ENCODE measurements at places on chromosomes 3 and 15.

- no peaks in the 10 kb centered on the region for H3K36me3 ChIP-seq
- H3K27ac ChIP-seq = no peak overlapping the region
- no peak for DNase-seq
- H3K4me1 ChIP-seq = no peaks in the 10 kb centered on the region
- no peak overlapping the region for H3K4me3 ChIP-seq
Observed at GRCh38 chr3:11509173-11510000, 134.3 kb downstream of the VGLL4 start.

DNA sequence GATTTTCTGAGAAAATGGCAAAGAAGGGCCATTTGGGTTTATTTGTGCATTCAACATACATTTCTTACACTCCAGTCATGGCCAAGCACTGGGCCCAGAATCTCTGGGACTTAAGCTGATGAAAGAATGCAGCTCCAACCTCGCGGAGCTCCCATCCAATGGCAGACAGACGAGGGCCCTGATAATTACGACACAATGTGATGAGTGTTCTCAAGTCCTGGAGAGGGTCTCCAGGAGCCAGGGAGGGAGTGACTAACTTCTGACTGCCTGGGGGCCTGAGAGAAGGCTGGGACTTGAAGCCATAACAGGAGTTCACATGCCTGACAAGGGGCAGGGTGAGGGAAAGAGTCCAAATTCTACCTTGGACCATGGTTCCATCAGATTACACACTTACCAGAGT lies 42.6 kb upstream of the BNC1 start:
- H3K27me3 ChIP-seq = no peaks in the 10 kb centered on the region
- no peaks in the 10 kb centered on the region for H3K36me3 ChIP-seq
- H3K27ac ChIP-seq = no peak overlapping the region
- no peaks in the 10 kb centered on the region for H3K4me1 ChIP-seq

DNA sequence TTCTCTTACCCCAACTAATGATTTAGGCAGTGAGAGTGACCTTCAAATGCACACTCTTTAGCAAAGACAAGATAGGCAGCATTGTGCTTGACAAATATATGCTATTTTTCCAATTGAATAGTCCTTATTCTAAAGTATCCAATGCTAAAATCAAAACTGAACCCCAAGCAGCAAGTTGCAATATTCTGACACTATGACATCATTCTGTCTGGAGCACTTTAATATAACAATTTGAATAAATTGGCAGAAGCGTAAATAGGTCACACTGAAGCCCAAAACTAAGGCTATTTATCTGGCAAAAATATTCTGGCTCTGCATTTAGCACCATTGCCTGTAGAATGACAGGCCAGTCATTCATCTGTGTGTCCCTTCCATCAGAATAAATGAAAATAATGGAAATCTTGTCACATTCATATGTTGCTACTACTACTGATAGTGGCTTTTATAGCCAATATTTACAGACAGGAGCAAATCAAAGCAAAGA lies 2.9 kb downstream of the CBLB start:
- H3K4me3 ChIP-seq = peak overlapping the region; percentile 22
- H3K27me3 ChIP-seq = no peaks in the 10 kb centered on the region
- no peak overlapping the region for H3K27ac ChIP-seq
- H3K36me3 ChIP-seq = no peaks in the 10 kb centered on the region
- DNase-seq = no peak
- H3K4me1 ChIP-seq = peaks cover 32% of the 10 kb centered on the region

- no peak overlapping the region for H3K4me3 ChIP-seq
- no peak overlapping the region for H3K27ac ChIP-seq
- H3K36me3 ChIP-seq = no peaks in the 10 kb centered on the region
- H3K4me1 ChIP-seq = no peaks in the 10 kb centered on the region
- no peaks in the 10 kb centered on the region for H3K27me3 ChIP-seq
Observed at GRCh38 chr3:147652651-147653366, 243.6 kb downstream of the ZIC1 start.

GRCh38 chr3:9600597-9600996 lies 47.0 kb upstream of the LHFPL4 start:
- no peak overlapping the region for H3K27ac ChIP-seq
- no peaks in the 10 kb centered on the region for H3K27me3 ChIP-seq
- H3K36me3 ChIP-seq = no peaks in the 10 kb centered on the region
- H3K4me1 ChIP-seq = no peaks in the 10 kb centered on the region
- no peak for DNase-seq
- H3K4me3 ChIP-seq = no peak overlapping the region

DNA sequence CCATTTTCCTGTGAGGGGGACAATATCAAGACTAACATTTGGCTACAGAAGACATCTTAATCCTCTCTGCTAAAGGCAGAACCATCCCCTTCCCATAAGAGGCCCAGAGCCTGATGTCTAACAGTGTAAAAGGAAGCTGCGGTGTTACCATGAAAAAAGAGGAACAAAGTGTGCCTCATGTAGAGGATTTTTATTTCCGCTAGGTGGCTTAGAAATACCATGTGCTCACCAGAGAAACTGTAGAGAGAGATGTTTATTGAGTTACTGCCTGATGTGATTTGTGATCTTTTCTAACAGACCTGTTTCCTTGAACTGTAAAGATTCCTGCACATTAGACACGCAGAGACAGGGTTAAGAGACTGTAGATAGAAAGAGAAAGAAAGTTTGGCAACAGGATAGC lies 22.0 kb downstream of the OR5H15 start:
- no peaks in the 10 kb centered on the region for H3K4me1 ChIP-seq
- no peaks in the 10 kb centered on the region for H3K27me3 ChIP-seq
- no peak overlapping the region for H3K27ac ChIP-seq
- H3K36me3 ChIP-seq = no peaks in the 10 kb centered on the region
- DNase-seq = no peak
- H3K4me3 ChIP-seq = no peak overlapping the region

DNA sequence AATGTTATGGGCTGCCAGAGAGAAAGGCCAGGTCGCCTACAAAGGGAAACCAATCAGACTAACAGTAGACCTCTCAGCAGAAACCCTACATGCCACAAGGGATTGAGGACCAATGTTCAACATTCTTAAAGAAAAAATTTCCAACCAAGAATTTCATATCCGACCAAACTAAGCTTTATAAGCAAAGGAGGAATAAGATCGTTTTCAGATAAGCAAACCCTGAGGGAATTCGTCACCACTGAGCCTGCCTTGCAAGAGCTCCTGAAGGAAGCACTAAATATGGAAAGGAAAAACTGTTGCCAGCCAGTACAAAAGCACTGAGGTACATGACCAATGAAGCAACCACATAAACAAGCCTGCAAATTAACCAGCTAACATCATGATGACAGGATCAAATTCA lies 33.1 kb downstream of the PYGO1 start:
- no peaks in the 10 kb centered on the region for H3K36me3 ChIP-seq
- no peaks in the 10 kb centered on the region for H3K4me1 ChIP-seq
- H3K27me3 ChIP-seq = no peaks in the 10 kb centered on the region
- no peak overlapping the region for H3K27ac ChIP-seq
- H3K4me3 ChIP-seq = no peak overlapping the region

- H3K27ac ChIP-seq = no peak overlapping the region
- no peaks in the 10 kb centered on the region for H3K36me3 ChIP-seq
- DNase-seq = no peak
Observed at GRCh38 chr15:75542386-75542797, 36.7 kb downstream of the PTPN9 start.

GRCh38 chr3:32708672-32709283 lies 23.8 kb downstream of the CNOT10 start:
- no peaks in the 10 kb centered on the region for H3K4me1 ChIP-seq
- no peaks in the 10 kb centered on the region for H3K27me3 ChIP-seq
- peaks cover 20% of the 10 kb centered on the region for H3K36me3 ChIP-seq
- no peak overlapping the region for H3K4me3 ChIP-seq

GRCh38 chr3:51295625-51296024 lies 89.5 kb upstream of the MANF start:
- no peak overlapping the region for H3K4me3 ChIP-seq
- H3K36me3 ChIP-seq = no peaks in the 10 kb centered on the region
- DNase-seq = no peak
- no peak overlapping the region for H3K27ac ChIP-seq

DNA sequence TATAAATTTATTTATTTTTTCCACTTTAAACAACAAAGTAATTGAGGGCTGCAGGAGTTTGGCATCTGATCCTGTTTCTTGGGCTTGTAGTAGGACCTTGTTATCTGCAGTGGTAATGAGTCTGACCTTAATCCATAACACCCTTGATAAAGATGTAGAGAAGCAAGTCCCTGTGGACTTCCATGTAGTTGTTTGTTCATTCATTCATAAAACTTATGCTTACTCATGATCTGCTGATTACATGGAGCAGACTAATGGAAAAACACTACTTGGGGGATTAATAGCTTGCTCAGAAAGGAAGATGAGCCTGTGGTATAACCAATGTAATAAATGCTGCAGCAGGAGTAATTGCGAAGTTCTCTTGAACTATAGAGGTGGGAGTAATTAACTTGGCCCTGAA lies 271.5 kb upstream of the TBL1XR1 start:
- no peak overlapping the region for H3K27ac ChIP-seq
- H3K4me3 ChIP-seq = no peak overlapping the region
- no peaks in the 10 kb centered on the region for H3K27me3 ChIP-seq
- no peaks in the 10 kb centered on the region for H3K4me1 ChIP-seq

DNA sequence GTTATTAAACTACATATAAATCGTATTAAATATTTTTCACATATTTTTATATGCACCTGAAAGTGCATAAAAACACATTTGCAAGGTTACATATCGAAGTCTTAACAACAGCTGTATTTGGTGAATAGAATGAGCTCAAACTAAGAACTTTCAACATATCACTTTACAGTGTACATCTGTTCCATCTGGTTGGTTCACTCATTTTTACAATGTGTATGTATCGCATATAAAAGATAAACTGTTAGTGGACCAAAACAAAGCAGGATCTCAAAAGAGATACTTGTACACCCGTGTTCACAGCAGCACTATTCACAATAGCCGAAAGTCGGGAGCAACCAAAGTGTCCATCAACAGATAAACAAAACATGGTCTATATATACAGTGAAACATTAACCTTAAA lies 55.8 kb downstream of the TBL1XR1 start:
- no peak for DNase-seq
- H3K4me1 ChIP-seq = peaks cover 27% of the 10 kb centered on the region
- H3K27me3 ChIP-seq = no peaks in the 10 kb centered on the region
- H3K4me3 ChIP-seq = no peak overlapping the region
- H3K27ac ChIP-seq = no peak overlapping the region
- H3K36me3 ChIP-seq = no peaks in the 10 kb centered on the region

GRCh38 chr15:98684436-98684835 lies 36.1 kb downstream of the IGF1R start:
- peaks cover 5% of the 10 kb centered on the region for H3K4me1 ChIP-seq
- no peaks in the 10 kb centered on the region for H3K36me3 ChIP-seq
- DNase-seq = no peak
- H3K27ac ChIP-seq = no peak overlapping the region
- H3K27me3 ChIP-seq = no peaks in the 10 kb centered on the region
- H3K4me3 ChIP-seq = no peak overlapping the region

GRCh38 chr15:63340353-63340752 lies 41.3 kb downstream of the CA12 start:
- H3K27ac ChIP-seq = no peak overlapping the region
- H3K4me3 ChIP-seq = no peak overlapping the region

DNA sequence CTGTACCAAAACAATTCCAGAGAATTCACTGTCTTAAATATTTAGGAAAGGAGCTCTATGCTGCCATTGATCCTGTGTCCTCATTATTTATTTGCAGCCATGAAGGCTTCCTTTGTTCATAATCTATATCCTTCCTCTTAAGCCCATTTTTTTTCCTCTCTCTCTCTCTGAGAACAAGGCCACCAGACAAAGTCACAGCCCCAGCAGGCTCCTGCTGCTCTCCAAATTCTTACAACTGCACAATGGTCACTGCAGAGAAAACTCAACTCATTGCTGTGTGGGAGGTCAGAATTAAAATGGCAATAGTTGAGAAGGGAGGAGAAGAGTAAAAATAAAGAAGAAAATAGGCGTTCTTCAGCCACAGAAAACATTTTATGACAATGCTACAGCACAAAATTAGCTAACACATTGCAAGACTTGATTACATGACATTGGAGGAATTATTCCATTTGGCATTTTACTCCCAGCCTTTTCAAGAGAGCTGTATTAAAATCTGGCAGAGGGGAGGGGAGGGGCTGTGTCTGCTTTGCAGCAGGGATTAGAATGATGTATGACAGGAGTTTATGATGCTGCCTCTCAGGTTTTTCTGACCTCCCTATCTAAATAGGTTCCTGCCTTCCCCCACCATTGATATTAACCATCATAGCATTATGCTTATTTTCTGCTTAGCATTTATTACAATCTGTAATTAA lies 399.7 kb upstream of the THBS1 start:
- H3K4me1 ChIP-seq = no peaks in the 10 kb centered on the region
- no peaks in the 10 kb centered on the region for H3K36me3 ChIP-seq

DNA sequence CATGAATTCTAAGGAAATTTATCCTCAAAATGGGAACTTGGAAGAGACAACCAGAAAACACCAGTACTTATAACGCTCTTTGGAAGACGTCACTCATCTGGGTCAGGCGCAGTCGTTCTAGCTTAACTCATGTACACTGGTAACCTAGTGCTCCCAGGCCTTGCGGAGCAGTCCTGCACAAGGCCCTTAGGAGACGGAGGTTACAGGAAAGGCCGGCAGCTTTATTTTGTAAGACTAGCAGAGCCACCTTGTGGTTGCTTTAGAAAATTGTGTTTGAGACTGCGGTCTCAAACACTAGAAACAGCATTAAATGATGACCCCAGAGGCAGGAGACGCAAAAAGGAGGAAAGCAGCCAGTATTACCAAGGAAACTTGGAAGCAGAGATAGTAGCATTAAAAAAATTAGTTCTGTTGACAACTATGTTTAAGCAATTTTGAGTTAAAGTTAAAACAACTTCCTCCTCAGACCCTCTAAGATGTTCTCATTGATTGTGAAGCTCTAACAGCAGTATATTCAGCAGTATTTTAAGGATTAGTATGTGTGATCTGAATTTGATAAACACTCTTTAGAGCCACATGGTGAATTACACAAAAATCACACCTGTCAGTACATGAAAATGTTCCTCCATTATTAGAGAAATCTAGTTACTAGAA lies 141.9 kb upstream of the C2CD4B start:
- no peaks in the 10 kb centered on the region for H3K4me1 ChIP-seq
- DNase-seq = no peak
- no peak overlapping the region for H3K27ac ChIP-seq
- no peak overlapping the region for H3K4me3 ChIP-seq
- no peaks in the 10 kb centered on the region for H3K36me3 ChIP-seq

DNA sequence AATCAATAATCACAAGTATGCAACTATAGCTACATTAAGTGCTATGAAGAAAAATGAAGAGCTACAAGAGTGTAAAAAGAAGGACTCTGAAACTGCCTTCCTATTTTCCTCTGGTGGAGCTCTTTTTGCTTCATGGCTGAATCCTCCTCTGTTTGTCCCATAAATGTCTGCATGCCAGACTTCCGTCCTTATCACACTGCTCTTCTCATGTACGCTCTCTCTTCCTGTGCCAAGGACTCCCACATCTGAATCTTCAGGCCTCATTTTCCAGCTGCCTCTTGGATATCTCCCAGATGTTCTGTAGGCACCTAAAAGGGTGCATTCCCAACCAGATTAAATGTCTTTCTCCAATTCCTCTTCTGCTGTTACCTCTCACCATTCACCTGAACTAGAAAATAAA lies 123.7 kb downstream of the MECOM start:
- no peaks in the 10 kb centered on the region for H3K36me3 ChIP-seq
- DNase-seq = no peak
- no peak overlapping the region for H3K4me3 ChIP-seq
- no peaks in the 10 kb centered on the region for H3K4me1 ChIP-seq
- no peaks in the 10 kb centered on the region for H3K27me3 ChIP-seq
- no peak overlapping the region for H3K27ac ChIP-seq

GRCh38 chr3:101703169-101703568 lies 16.7 kb upstream of the RPL24 start:
- no peak for DNase-seq
- H3K4me3 ChIP-seq = no peak overlapping the region
- no peak overlapping the region for H3K27ac ChIP-seq
- no peaks in the 10 kb centered on the region for H3K4me1 ChIP-seq
- no peaks in the 10 kb centered on the region for H3K27me3 ChIP-seq

All from effector memory CD4-positive, alpha-beta T cell (primary cell).